ENCODE measurements at places on chromosomes 1 and 21. TPM values are rescaled to one million over a fixed set of nuclear protein-coding genes. Genes with fewer than 3 reads are reported as not detected.

Gene DCST1
- total RNA-seq, result not detected

Gene CD247
- total RNA-seq, result 0.16 TPM

Gene OR10J5
- not detected for total RNA-seq

Gene HSD3B2
- not detected for total RNA-seq

Gene TNFRSF25
- 2.0 TPM for total RNA-seq

Gene FRRS1
- total RNA-seq, result 17.1 TPM

Gene ETV3L
- not detected for total RNA-seq

Gene IL10RB
- total RNA-seq, result 31.0 TPM

Gene SLC44A3
- total RNA-seq, result 1.6 TPM

Gene NR1I3
- total RNA-seq, result not detected

GRCh38 chr21:40547906-40548513, 298.9 kb downstream of the DSCAM start:
- no peak for DNase-seq

DNA sequence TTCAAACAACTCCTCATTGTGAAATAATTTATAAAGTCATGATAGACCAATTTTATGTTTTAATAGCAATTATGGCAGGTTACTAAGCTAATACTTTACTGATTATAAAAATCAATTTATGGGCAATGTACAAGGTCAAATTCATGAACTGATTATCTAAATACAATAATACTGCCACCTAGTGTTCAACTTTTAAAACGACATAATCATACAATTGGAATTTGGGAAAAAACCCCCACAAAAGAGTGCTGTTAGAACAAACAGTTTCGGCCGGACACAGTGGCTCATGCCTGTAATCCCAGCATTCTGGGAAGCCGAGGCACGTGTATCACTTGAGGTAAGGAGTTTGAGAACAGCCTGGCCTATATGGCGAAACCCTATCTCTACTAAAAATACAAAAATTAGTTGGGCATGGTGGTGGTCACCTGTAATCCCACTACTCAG, 14.0 kb downstream of the GTF2B start:
- DNase-seq, result peak; percentile 61

GRCh38 chr1:147341246-147341645, 98.8 kb downstream of the CHD1L start:
- no peak for DNase-seq

GRCh38 chr21:31503939-31504338, 155.6 kb upstream of the SOD1 start:
- DNase-seq, result no peak

GRCh38 chr1:45589861-45590260, 6.0 kb downstream of the NASP start:
- no peak for DNase-seq

DNA sequence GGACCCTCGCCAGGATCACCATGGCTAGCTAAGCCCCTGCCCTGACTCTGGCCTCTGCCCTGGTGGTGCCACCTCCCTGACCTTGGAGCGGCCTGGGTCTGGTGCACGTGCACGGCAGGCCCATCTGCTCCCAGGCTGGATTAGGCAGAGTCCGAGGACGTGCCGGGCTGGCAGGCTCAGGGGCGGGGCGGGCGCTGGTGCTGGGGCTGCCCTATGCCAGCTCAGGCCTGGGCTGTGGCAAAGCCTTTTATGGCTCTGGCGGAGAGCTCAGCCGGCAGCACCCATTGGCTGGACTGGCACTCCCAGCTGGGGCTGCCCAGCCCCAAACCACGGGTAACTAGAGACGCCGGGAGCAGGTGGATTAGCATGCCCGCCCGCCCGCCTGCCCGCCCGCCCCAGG, 17.1 kb upstream of the EDN2 start:
- no peak for DNase-seq

DNA sequence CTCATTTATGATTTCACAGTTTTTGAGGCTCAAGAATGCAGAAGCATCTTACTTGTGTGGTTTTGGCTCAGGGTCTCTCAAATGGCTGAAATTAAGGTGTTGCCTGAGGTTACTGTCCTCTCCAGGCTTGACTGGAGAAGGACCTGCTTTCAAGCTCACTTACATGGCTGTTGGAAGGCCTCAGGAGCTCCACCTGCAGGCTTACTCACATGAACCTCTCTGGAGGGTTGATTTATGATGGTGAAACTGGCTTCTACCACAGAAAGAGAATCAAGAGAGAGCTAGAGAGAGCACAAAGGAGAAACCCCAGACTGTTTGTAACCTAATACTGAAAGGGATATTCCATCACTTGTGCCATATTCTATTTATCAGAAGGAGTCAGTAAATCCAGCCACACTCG, 6.2 kb upstream of the KCNK2 start:
- DNase-seq, result peak; percentile 58

GRCh38 chr1:174799136-174799479, 200.6 kb upstream of the CACYBP start:
- DNase-seq, result no peak

GRCh38 chr1:182610606-182611194, 6.5 kb upstream of the RGS16 start:
- DNase-seq, result no peak

GRCh38 chr1:11998636-11999035, 18.4 kb downstream of the MFN2 start:
- DNase-seq, result no peak

DNA sequence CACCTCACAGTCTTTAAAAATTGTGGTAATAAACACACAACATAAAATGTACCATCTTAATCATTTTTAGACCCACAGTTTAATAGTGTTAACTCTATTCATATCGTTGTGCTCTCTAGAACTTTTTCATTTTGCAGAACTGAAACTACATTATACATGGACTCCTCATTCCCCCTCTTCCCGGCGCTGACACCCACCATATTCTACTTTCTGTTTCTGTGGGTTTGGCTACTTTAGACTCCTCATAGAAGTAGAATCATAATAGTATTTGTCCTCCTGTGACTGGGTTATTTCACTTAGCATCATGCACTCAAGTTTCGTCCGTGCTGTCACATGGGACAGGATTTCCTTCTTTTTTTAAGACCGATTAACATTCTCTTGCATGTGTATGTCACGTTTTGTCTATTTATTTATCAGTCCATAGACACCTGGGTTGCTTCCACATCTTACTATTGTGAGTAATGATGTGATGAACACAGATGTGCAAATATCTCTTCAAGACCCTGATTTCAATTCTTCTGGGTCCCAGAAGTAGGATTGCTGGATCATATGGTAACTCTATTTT, 62.9 kb upstream of the TMPRSS2 start:
- no peak for DNase-seq

- DNase-seq, result no peak
These were observed 9.6 kb upstream of the FAM78B start for GRCh38 chr1:166176416-166176815.

GRCh38 chr1:75908717-75909152, 23.5 kb downstream of the ASB17 start:
- peak; percentile 45 for DNase-seq

GRCh38 chr1:157088607-157089006, 11.0 kb downstream of the ETV3L start:
- DNase-seq, result no peak

- peak; percentile 50 for DNase-seq
These were observed 145.3 kb downstream of the TNFSF18 start for GRCh38 chr1:172905452-172905851.

DNA sequence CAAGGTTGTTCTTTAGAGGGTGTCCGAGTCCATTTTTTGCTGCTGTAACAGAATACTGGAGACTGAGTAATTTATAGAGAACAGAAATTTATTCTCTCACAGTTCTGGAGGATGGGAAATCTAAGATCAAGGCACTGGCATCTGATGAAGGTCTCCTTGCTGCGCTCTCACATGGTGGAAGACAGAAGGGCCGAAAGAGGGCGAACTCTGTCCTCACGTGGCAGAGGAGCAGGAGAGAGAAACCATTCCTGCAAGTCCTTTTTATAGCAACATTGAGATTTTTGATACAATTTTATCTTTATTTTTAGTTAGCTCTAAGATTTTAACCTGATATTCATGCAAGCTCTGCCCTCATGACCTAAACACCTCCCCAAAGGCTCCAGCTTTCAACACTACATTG, 48.3 kb downstream of the ATG4C start:
- DNase-seq, result no peak

DNA sequence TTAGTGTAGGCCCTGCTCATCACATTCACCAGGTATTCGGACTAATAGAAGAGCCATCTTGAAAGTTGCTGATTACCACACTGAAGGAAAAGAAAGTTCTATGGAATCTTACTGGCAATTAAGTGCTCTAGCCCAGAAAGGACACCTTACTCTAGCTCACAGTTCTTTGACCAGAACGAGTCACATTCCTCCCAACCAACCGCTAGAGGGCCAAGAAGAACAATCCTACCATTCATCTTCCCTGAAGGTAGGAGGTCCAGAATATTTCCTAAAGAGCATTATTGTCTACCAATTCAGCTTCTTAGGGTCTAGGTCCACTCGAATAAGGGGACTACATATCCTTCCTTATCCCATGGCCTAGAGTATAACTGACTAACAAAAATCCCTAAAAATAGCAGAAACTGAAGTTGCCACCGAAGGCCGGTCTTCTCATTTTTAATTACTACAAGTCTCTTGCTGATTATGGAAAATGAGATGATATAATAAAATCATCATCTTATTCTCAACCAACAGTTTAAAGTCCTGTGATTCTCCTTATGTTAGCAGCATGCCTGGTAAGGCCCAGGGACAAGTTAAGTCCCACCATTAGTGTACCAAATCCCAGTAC, 2.7 kb upstream of the FMO1 start:
- peak; percentile 69 for DNase-seq

DNA sequence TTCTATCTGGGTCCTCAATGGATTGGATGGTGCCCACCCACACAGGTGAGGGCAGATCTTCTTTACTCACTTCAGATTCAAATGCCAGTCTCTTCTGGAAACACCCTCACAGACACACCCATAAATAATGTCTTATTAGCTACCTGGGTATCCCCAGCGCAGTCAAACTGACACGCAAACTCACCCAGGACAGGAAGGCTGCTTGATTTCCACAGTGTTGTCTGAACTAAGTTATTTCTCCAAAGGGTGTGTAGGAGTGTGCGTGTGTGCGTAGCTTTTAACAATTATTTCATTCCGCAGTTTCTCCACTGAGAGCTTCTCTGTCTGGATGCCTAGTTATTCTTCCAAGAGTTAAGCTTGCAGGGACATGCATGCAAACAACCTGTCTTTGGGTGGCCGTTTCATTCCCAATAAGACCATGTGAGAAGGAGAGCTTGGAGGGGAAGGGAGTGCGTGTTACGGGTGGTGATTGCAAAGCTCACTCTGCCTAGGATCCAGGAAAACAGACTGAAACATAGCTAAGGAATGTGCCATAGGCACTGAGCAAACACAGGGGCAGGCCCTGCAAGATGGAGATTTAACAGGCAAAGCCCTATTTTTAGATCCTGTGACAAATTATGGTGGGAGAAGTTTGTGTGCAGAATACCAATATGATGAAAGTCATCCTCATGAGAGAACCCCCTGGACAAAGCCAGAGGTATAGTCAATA, 269.7 kb downstream of the DYRK1A start:
- peak; percentile 90 for DNase-seq

DNA sequence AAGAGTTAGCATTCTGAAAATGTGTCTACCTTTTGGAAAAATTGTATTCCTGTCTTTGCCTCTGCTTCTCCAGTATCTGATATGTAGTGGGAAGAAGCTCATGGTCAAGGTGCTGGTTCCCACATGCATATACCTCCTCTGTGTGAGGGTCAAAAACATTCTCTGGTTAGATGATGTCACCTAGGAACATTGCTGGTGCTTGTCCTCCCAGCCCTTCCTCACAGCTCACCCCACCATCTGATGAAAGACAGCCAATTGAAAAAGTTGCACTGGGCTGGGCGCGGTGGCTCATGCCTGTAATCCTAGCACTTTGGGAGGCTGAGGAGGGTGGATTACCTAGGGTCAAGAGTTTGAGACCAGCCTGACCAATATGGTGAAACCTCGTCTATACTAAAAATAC, 154.4 kb downstream of the NR5A2 start:
- DNase-seq, result no peak

DNA sequence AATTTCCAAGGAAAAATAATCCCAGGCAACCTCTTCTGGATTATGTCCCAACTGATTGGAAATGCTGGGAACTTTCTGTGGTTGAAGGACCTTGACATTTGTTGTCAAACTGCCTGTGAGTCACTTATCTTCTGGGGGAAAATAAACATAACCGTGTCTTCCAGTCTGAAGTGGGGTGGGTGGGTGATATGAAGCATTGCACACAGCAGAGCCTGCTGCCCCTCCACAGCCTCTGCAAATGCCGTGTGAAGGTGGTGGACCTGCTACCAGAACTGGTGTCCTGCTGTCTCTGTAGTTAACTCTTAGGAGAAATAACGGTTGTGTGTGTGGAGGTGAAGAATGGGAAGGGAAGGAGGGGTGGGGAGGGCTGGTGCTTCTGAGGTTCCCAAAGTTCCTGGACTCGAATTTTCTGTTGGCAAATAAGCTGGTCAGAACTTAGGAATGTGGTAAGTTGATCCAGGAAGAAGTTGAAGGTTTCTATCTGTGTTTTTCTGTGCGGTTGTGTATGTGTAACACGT, 23.2 kb downstream of the GALNT2 start:
- peak; percentile 82 for DNase-seq

DNA sequence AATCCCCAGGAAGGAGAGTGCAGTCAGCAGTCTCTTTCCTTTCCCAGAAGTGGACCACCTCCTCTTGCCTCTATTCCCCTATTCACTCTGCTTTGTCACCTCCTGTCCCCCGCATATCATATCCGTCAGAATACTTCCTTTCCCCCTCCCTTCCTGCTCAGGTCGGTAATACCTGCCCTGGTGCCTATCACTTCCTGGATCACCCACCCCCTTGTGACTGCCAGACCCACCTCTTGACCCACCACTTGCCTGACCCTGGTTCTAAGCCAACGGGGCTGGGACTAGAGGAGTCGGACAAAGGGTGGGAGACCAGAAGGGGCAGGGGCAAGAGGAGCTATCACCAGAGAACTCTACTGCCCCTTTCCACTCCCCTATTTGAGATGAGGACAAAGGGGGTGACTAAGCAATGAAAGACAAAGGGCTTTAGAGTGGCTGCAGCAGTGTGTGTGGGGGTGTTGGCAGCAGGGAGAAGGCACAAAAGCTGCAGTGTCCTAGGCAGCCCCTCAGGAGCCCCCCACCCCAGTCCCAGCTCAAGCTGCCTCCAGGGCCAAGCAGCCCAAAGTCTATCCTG, 1.7 kb upstream of the ADAMTS4 start:
- no peak for DNase-seq

GRCh38 chr1:8506456-8506855, 188.5 kb downstream of the SLC45A1 start:
- DNase-seq, result no peak

GRCh38 chr1:102578804-102579203, 529.5 kb downstream of the COL11A1 start:
- DNase-seq, result no peak

DNA sequence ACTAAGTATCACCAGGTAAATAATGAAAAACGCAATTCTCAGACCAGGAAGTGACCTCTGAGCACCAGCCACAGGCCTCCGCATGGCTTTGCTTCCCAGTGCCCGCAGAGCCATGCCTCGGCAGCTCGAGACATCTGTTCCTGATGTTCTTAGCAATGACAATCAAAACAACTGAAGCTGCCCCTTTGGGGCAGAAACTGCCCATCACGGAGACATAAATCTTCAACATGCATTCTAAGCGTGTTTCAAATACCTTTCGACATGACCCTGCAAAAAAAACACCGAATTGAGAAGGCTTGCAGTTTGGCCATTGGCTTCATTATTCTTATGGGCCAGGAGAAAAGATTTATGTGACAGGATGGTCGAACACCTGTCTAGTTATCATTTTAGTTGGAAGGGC, 5.8 kb upstream of the RAP1GAP start:
- DNase-seq, result no peak

Measured in fibroblast of the aortic adventitia (primary cell).